ENCODE measurements at places on chromosomes 6 and 20.

DNA sequence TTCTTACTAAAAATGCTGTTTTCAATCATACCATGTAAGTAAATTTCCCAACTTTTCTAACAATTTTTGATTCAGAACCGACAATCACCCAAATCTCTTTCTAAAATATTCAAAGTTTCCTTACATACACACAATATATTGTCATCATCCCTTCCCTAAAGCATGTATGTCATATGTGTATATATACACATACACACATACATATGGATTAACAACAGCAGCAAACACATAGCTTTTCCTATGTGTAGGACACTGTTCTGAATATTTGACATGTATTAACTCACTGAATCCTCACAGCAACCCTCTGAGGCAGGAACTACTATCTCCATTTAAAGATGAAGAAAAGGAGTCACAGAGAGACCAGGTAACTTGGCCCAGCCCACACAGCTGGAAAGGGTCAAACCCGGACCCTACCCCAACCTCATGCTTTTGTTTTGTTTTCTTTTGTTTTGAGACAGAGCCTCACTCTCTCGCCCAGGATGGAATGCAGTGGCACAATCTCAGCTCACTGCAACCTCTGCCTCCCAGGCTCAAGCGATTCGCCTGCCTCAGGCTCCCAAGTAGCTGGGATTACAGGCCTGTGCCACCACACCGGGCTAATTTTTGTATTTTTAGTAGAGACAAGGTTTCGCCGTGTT lies 7.2 kb downstream of the FYN start:
- no peak overlapping the region for H3K4me3 ChIP-seq
- peaks cover 11% of the 10 kb centered on the region for H3K4me1 ChIP-seq
- H3K27ac ChIP-seq, result no peak overlapping the region
- no peaks in the 10 kb centered on the region for H3K36me3 ChIP-seq

GRCh38 chr6:168674595-168674994 lies 233.6 kb downstream of the SMOC2 start:
- no peak for DNase-seq
- H3K27ac ChIP-seq, result no peak overlapping the region
- H3K36me3 ChIP-seq, result no peaks in the 10 kb centered on the region
- H3K27me3 ChIP-seq, result no peaks in the 10 kb centered on the region
- no peak overlapping the region for H3K4me3 ChIP-seq

GRCh38 chr6:167731731-167732422 lies 94.8 kb upstream of the AFDN start:
- no peaks in the 10 kb centered on the region for H3K36me3 ChIP-seq
- no peaks in the 10 kb centered on the region for H3K4me1 ChIP-seq
- H3K27ac ChIP-seq, result no peak overlapping the region
- H3K27me3 ChIP-seq, result no peaks in the 10 kb centered on the region
- no peak overlapping the region for H3K4me3 ChIP-seq
- no peak for DNase-seq

DNA sequence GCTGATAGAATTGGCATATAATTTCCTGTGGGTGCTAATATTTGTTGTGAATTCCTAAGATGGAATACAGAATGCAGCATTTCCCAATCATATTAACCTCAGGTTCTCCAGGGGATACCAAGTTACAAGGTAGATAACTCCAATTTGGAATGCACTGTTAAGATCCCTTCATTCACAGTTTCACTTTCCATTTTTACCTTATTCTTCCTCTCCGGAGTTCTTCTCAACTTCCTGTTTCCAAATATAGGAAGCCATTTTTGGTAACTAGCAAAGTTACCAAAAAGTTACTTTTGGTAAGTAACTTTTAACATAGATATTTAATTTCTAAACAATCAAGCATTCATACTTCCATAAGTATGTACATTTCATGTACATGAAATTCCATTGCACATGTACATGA lies 63.5 kb upstream of the PHACTR2 start:
- no peaks in the 10 kb centered on the region for H3K27me3 ChIP-seq
- no peaks in the 10 kb centered on the region for H3K4me1 ChIP-seq
- no peak overlapping the region for H3K4me3 ChIP-seq
- H3K36me3 ChIP-seq, result no peaks in the 10 kb centered on the region
- no peak for DNase-seq
- H3K27ac ChIP-seq, result no peak overlapping the region
